ENCODE measurements at places on chromosomes 1 and 21.
A peak's percentile ranks its signal among the peaks of the same experiment; 100 is the strongest.

DNA sequence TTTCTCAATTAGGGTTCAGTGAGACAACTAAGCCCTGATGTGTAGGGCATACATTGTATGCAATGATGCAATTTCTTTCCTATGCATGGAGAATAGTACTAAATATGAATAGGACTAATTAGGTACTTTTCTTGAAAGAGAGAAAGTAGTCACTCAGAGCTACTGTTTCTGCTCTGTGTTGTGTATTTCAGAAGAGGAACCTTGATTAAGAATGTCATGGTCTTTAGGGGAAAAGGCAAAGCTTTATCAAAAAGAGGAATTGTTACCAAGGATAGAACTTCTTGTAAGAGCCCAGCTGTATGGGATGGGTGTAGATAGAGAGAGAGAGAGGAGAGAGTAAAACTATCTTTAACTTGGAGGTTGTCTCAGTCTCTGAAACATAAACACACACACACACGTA, 49.1 kb downstream of the HLX start:
- no peak for DNase-seq

DNA sequence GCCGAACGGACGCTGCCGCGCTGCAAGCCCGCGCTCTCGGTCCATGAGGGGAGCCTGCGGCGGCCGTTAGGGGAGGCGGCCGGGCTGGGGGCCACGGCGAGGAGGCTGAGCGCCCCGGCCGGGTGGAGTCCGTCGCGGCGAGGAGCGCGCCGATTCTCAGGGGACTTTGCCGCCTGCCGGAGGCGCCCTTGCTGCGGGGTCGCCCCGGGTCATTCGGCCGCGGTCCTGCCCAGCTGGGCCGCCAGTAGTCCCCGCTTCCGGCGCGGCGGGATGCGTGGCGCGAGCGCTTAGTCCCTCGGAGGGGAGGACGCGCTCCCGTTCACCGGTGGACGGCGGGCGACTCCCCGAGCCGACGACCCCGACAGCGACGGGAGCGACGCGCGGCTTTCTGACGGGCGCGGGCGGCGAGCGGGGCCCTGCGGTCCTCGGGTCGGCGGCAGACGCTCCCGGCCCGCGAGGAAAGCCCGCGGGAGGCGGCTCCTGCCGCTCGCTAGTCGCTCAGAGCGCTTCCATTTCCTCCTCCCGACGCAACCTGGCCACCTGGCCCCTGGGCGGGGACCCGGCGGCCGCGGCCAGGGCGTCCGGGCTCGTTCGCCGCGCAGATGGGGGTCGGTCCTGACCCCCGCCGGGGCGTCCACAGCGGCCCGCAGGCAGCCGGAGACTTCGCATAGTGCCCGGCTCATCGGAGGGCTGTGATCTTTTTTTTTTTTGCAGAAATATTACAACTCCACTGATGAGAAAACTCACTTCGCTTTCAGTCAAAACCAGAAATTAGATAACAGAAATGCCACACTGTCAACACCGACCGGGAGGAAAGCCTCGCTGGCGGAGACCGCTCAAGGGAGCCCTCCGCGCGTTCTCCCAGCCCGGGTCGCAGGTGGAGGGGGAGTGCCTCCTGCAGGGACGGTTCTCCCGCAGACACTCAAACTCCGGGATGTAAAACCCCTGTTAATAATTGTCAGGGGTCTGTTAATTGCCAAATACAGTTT, 641 bp upstream of the ZBTB21 start:
- DNase-seq = peak; percentile 35

DNA sequence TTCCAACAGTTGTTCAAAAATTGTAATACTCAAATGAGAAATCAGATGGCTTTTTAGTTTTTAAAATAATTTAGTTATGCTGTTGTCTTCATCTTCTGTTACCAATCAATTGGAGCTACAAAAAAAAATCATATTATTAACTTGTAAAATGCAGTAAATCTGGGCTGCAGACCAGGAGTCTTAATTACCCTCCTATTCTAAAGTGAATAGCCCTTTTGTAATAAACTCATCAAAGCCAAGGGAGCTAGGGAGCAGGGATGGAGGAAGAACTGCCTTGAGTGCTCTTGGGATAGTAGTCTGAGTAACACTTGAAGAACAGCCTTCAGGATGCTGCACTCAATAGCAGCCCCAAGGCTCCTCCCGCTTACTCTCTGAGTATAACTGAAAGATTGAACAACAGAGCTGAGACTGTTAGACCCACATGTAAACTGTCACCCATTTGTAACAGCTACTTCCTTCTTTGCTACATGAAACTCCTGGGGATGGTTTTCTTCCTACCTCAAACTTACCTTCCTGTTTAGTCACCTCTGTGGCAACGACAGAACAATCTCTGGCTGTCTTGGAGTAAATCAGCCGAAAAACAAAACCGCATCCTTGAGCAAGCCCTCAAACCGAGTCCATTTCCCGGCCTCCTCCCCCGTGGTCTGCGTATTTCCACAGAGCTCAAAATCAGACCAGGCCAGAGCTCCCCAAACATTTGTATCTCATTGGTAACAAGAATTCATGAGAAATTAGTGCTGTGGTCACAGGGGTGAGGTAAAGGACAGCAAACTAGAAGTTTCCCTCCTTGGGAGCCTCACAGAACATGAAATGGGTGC, 55.9 kb downstream of the CD58 start:
- peak; percentile 84 for DNase-seq

DNA sequence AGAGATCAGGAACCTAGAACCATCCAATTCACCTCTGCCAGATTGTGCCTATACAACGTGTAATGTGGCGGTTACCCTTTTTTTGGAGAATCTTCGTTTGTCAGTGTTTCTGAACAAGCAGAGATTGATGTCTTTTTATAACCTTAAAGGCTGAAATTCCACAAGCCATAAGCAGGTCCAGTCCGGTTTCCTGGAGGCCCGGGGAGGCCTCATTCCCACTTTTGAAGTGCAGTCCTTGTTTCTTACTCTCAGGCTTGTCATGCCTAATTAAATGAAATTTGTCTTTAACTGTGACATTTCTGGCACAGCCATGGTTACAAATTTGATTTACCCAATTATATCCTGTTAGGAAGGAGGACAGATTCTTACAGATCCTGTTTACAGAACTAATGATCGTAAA, 27.8 kb downstream of the ZNF362 start:
- DNase-seq = no peak

DNA sequence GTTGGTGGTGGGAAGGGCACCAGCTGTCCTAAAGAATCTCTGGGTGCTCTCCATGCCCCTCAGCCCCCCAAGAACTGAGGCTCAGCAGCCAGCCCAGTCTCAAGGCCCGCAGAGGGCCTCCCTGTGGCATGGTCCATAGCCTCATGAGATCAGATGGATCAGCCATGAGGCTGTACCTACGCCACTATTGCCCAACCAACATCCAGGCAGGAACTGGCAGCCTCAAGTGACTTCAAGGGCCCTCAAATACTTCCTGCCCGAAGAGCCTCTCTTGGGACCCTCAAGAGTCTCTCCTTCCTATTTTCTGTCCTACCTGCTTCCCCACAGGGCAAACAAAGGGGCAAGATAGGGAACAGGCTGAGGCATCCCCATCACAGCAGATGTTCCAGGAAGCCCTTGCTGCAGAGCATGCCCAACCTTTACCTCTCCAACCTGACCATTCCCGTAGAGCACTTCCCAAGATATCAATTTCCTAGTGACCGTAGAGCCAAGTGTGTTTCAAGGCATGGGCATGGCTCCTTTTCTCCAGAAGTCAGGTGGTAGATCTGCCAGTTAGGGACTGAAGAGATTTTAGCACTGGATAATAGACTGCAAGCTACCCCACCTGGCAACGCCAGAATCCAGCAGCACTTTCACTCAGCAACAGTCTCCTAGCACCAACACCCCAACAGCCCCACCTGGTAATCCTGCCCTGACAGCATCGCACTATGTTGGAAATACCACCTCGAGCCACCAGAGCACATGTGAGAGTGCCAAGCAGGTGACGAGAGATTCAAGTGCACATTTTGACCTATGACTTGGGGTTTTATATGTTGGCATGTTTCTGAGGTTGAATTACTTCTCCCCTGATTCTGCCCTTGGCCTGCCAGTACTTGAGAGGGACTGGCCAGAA, 13.7 kb upstream of the MFSD2A start:
- DNase-seq = no peak

DNA sequence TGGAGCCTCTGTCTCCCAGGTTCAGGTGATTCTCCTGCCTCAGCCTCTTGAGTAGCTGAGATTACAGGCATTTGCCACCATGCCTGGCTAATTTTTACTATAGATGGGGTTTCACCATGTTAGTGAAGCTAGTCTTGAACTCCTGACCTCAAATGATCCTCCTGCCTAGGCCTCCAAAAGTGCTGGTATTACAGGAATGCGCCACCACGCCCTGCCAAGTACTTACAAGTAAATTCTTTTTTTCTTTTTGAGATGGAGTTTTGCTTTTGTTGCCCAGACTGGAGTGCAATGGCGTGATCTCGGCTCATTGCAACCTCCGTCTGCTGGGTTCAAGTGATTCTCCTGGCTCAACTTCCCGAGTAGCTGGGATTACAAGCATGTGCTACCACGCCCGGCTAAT, 42.5 kb downstream of the RPRD2 start:
- no peak for DNase-seq

DNA sequence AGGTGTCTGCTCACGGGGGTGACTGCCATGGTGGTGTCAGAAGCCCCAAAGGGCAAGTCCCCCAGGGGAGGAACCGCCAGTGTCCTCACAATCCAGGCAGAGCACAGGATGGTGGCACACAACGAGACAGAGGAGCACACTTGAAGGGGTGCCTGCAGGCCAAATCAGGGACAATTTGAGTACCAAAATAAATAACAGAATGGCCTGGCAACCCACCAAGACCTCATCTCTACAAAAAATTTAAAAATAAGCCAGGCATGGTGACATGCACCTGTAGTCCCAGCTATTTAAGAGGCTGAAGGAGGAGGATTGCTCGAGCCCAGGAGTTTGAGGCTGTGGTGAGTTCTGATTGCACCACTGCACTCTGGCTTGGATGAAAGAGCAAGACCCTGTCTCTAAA, 38.2 kb downstream of the TIAM1 start:
- DNase-seq = no peak

DNA sequence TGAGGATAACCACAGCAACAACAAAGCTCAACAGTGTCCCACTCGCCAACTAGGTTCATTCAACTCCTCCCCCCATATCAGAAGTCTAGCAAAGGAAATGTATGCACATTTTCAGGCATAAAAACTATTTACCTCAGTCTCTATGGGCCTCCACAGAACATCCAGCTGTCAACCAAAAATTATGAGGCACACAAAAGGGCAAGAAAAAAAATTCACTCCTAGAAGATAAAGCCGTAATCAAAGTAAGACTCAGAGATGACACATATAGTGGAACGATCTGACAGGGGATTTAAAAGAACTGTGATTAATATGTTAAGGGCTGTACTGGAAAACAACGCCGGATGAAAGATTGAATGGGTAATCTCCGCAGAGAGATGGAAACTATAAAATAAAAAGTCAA, 158.7 kb downstream of the NTPCR start:
- DNase-seq = no peak

DNA sequence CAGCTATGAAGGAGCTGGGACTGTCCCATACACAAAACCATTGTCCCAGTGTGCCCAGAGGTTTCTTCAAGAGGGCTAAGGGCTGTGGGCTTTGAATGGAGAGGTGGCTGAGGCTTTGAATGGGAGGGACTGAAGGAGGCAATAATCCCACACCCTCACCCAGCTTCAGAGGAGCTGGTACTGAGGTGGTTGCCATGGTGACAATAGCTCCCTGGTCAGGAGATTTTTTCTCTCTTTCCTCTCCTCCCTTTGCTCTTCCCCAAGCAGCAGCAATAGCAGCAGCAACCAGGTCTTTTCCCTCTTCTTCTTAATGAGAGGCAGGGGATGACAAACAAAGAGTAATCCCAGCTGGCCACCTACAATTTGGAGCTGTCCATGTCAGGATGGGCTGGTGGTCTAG, 1.6 kb downstream of the HPCAL4 start:
- DNase-seq = no peak

DNA sequence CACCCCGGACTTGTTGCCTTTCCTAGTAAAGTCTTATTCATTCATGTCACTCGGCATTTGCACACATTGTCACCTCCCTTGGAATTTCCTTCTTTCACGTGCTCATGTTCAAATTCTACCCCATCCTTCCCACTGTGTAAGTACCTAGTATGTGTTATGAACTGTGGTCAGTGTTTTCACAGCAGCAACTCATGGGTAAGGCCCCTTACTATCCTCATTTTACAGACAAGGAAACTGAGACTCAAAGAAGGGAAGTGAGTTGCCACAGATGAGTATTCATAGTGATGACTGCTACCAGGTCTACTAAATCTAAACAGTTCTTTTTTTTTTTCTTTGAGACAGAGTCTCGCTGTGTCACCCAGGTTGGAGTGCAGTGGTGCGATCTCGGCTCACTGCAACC, 10.5 kb downstream of the CITED4 start:
- no peak for DNase-seq

DNA sequence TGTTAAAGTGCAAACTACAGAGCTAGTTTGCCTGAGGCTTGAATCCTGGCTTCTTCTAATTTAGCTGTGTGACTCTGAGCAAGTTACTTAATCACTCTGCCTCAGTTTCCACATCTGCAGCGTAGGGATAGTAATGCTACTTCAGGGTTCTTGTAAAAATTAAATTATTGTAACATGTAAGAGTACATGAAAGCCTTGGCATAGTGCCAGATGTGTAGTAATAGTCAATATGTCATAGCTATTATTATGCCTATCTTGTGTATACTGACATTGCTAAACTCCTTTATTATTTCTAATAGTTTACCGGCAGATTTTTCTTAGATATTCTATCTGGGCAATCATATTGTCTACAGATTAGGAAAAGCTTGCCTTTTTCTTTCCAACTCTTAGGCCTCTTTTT, 6.8 kb upstream of the TADA1 start:
- DNase-seq = no peak

DNA sequence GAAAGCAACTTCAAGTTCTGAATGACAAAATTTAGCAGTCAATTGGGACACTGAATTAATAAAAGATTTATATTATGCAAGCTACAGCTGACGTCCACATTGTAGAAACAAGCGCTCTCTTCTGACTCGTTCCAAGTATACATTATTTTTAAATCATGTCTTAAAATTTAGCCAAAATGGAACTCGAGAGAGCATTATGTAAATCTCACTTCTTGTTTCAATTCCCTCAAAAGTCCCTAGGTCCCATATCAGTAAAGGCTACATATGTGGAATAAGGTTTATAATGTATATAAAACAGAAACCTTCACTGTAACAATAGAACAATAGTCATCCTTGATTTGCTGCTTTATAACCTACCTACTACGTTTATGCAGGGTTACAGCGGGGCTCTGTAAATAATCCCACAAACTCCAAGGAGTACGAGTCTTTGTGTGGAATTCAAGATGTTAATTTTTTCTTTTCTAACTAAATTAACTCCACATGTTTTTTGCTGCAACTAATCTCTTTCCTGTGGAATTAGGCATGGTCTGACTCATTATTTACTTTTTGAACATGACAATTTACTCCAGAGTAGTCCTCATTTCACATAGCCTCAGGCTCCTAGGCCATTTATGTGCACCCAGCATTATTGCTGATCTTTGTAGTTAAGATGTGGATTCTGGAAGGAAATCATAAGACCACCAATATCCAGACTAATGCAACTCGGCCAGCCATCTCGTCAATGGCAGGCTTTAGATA, 785.1 kb downstream of the LTN1 start:
- no peak for DNase-seq

GRCh38 chr1:233393084-233393840, 65.7 kb downstream of the MAP3K21 start:
- DNase-seq = no peak

All from T-helper 2 cell treated with Interferon-gamma antibody and Interleukin-4, amounts not matched to agents 5 μg/mL and 100 μg/mL, for 36 hours (primary cell).